ENCODE measurements at places on chromosomes 5 and 9. TPM values are rescaled to one million over a fixed set of nuclear protein-coding genes. Genes with fewer than 3 reads are reported as not detected.

TAS2R1 gene
- total RNA-seq, result not detected

LURAP1L gene
- 2.5 TPM for total RNA-seq

DNA sequence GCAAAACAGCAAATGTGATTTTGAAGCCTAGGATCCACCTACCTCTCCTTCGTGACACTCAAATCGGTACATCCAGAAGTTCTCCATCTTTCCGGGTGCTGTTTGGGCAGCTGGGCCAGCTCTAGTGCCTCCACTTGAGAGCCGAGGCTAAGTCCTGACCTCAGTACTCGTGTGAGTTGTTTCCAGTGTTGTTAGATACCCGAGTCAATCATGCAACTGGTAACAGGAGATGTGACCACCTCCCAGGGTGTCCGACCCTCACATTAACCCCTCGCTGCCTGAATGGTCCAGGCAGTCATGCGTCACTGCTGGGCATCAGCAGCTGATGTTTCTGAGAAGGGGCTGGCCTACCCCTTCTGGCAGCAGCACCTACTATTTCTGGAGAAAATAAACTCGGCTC is 170.3 kb downstream of the ENTREP1 start:
- no peak for DNase-seq

- no peak for DNase-seq
Observed at GRCh38 chr5:58458743-58459145, 1.1 kb downstream of the PLK2 start.

- no peak for DNase-seq
Observed at GRCh38 chr9:99008203-99008602, 64.5 kb downstream of the COL15A1 start.

DNA sequence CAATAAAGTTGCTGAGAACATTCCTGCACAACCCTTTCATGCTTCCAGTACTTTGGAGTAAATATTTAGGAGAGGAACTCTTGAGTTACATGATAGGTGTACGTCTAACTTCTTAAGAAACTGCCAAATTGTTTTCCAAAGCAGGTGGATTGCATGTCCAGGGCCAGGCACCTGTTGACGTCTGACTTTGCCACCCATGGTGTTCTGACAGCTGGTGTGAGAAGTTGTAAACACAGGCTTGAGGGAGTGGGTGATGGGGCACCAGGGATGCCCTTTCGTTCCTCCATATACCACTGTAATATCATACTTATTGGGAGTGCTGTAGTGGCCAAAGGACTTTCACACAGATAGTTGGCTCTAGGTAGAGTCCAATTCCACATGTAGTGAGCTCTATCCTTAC is 352.1 kb downstream of the GADD45G start:
- no peak for DNase-seq

GRCh38 chr5:67680099-67680498 is 483.5 kb upstream of the CD180 start:
- no peak for DNase-seq

GRCh38 chr9:88193766-88194165 is 55.5 kb upstream of the SPATA31C2 start:
- DNase-seq, result no peak

DNA sequence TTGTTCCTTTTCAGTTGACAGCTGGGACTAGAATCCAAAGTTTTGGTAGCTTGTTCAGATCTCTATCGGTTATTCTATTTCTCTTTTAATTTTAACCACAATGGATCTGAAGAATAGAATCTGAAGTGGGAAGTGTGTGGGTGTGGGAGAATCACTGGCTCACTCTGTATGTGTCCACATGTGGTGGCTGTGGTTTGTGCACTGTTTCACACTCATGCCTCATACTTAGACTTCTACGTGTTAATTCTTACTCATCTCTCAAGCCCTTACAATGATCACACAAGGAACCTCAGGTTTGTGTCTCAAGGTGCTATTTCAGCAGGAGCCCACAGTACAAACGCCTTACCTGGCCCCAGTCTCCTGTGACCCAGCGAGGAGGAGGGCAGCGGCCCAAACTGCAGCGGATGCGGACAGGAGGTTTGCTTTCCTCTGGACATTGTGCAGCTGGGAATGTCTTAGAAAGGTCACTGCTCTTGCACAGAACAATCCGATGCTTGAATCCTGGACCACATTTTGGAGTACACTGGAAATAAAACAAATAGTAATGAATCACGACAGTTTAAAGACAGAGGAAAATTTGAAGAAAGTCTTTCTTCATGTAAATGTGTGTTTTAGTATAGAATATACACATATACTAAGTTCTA is 309.1 kb downstream of the ADAMTS6 start:
- no peak for DNase-seq

Data from dermis microvascular lymphatic vessel endothelial cell (primary cell).